Smooth muscle cell of the brain vasculature (primary cell): ENCODE measurements at places on chromosomes 1 and 21.

GRCh38 chr21:33856893-33857527 is 58.6 kb downstream of the ATP5PO start:
- DNase-seq: no peak

- no peak for DNase-seq
These were observed 189.0 kb upstream of the ZRANB2 start for GRCh38 chr1:71269818-71270217.

DNA sequence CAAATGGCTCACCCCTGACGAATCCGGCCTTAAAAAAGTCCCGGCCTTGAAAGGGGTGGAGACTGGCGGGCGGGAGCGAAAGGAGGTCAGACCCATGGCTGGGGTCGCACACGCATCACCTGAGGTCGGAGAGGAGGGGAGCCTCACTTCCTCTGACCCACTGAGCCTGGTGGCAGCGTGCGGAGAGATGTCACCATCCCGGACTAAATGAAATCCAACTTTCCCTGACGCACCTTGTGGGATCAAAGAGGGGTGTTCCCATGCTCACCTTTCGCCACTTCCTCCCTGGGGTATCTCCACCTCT is 709 bp upstream of the SLC41A1 start:
- DNase-seq: no peak

- DNase-seq: no peak
These were observed 44.9 kb downstream of the SEC16B start for GRCh38 chr1:177925006-177925405.

- DNase-seq: no peak
These were observed 94.5 kb downstream of the PRDM2 start for GRCh38 chr1:13794231-13795187.

DNA sequence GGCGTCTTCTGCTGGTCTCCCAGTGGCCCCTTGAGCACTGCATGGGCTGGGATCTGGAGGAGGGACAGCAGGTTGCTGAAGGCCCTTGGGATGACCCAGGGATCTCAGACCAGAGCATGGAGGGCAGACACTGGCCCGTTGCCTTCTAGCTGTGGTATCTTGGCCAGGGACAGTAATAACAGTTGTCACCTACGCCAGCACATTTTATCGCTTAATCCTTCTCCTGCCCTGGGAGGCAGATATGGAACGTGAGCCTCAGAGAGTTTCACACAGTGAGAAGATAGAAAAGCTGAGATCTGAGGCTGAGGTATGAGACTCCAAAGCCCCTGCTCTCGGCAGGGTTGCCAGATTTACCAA is 40.1 kb upstream of the RD3 start:
- DNase-seq: no peak

- no peak for DNase-seq
These were observed 176.0 kb downstream of the RERE start for GRCh38 chr1:8641377-8641997.

GRCh38 chr1:230288641-230289349 is 137.3 kb downstream of the PGBD5 start:
- DNase-seq: no peak

DNA sequence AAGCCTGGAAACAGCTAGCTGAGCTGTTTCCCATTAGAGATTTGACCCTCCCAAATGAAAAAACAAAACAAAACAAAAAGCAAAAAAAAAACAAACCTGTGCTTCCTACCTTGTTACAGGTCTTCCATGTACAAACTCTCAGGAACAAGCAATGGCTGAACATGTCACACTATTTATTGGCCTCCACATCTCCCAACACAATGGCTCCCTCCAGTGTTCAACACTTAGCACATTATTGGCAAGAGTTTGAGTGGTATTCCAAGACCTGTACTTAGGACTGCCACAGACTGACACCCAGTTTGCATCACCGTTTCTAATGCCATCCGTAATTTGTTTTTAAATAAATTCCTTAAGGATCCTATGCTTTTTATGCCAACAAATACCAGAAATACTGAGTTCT is 195.0 kb upstream of the OLFM3 start:
- DNase-seq: no peak

GRCh38 chr21:38850277-38850951 is 44.7 kb downstream of the ETS2 start:
- no peak for DNase-seq

DNA sequence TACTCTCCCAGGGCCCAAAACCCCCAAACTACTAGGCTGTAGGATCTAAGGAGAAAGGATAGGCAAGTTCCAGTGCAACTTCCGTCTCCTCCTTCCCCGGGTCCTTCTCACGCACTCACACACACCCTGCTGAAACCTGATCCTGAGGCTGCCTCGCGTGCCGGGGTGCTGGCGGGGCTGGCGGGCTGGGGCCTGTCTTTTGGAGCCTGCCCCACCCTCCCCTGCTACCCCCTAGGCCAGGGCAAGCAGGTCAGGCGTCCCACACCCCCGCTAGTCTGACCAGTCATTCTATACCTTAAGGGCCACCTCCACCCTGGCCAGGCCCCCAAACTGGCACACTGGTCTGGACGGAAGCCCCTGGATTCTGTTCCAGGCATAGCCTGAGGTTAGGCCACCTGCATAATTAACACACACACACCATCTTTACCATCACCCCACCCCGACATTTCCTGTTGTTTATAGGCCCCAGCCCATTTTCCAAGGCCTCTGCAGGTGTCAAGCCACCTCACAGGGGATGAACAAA is 48.3 kb upstream of the ARTN start:
- DNase-seq: no peak

- no peak for DNase-seq
These were observed 687.0 kb upstream of the ADGRL2 start for GRCh38 chr1:81113688-81114087.

DNA sequence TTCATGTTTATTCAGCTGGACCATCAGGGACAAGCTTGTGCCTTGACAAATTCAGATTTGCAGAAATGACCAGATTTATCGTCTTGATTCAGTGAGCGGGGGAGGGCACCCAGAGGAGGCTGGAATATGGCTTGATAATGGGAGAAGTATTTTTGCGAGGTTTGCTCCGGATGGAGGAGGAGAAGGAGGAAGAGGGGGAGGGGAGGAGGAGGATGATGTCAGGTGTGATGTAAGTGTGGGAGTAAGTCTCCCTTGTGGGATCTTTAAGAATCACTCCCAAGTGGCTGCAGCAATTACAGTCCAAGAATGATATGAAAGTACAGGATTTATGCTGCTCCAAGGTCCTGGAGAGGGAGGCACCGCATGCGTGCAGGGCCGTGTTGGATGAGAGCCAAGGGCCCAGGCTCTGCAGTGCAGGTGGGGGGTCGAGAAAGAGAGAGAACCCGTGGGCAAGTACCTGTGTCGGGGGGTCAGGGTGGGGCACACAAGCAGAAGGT is 5.6 kb upstream of the ZNF496 start:
- no peak for DNase-seq

DNA sequence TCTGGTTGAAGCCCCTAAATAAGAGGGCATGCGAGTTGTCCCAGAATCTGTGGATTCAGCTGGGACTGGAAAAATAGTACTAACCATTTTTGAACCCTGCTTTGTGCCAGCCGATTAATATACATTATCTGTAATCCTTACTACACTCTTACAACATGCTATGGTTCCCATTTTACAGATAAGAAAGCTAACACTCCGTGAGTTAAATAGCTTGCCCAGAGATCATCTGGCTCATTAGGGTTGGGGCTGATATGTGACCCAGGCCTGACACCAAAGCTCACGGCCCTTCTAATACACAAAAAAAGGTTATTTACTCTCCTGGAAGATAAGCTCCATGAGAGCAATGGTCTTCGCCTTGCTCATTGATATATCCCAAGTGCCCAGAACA is 14.9 kb downstream of the ATP2B4 start:
- DNase-seq: no peak

GRCh38 chr1:97170300-97170699 is 448.7 kb downstream of the PTBP2 start:
- DNase-seq: no peak

DNA sequence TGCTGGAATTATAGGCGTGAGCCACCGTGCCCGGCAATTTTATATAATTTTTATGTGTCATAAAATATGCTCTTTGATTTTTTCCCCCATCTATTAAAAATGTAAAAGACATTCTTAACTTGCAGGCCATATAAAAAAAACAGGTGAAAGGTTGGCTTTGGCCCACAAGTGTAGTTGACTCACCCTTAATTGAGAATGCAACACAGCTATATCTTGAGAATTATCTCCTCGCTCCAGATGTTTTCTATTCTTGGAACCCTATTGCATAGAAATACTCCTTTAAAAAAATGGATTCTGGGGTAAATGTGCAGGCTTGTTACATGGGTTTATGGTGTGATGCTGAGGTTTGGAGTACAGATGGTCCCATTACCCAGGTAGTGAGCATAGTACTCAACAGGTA is 112.0 kb downstream of the ST3GAL3 start:
- DNase-seq: no peak

DNA sequence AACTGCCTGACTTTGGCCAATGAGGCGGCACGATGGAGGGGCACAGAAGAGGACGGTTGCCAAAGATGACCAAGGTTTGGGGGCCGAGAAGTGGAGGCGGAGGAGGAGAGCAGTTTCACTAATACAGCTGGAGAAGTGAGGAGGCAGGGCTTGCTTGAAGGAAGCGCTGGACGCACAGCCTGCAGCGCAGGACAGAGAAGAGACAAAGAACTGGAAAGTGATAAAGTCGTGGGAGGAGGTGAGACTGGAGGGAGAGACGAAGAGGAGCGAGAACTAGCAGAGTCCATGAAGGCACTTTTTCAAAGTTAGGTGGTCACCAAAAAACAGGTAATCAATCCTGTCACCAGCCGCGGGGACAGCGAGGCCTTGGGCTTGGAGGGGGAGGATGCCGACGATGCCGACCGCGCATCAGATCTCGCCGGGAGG is 771 bp downstream of the PACC1 start:
- DNase-seq: no peak

GRCh38 chr1:54324251-54325140 is 81.7 kb downstream of the SSBP3 start:
- no peak for DNase-seq

DNA sequence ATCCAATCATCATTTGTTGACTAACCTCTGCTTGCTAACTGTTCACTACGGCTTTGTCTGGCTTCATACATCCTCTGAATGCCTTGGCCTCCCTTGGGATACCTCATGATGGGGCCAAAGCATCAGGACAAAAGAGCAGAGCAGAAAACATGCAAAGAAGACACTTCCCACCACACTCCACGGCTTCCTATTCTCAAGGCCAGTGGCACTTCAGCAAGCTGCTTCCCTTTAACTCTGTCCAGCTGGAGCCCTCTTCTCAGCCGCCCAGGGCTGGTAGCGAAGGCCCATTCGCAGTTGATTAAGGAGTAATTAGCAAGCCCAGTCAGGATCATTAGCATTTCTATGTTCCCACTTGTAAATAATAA is 224.3 kb upstream of the FGGY start:
- DNase-seq: no peak

GRCh38 chr1:213438339-213438738 is 387.3 kb downstream of the RPS6KC1 start:
- DNase-seq: no peak

DNA sequence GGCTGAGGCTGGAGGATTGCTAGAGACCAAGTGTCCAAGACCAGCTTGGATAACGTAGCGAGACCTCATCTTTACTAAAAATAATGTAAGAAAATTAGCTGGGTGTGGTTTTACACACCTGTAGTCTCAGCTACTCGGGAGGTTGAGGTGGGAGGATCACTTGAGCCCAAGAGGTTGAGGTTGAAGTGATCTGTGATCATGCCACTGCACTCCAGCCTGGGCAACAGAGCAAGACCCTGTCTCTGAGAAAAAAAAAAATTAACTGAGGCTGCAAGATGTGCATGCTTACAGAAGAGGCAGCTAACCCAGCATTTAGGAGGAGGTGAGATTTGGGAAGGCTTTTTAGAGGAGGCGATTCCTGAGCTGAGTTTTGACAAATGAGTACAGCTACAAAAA is 9.5 kb downstream of the AK4 start:
- no peak for DNase-seq

- DNase-seq: no peak
These were observed 74.5 kb downstream of the ENAH start for GRCh38 chr1:225578251-225578977.

GRCh38 chr1:224170748-224171478 is 12.1 kb upstream of the DEGS1 start:
- no peak for DNase-seq

GRCh38 chr21:17679002-17679600 is 66.4 kb upstream of the BTG3 start:
- DNase-seq: peak; percentile 15

- DNase-seq: no peak
These were observed 283.3 kb downstream of the DUSP10 start for GRCh38 chr1:221458447-221459156.

- no peak for DNase-seq
These were observed 473.5 kb upstream of the ADGRL2 start for GRCh38 chr1:81327103-81327710.

DNA sequence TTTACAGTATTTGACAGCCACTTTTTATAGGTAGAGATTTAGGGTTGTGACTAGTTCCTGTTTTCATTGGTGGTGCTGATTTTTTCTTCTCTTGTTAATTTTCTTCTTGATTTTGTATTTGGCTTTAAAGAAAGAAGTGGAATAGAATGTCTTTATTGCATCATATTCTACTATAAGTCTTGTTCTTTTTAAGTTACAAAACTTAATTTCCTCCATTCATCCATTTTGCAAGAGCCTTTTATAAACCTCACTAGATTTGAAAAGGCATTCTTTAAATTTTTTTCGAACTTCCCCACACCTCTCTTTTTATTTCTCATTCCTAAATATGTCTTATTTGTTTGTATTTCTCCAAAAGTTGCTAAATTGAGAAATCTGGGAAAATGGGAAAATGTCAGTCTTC is 1368.6 kb upstream of the ADGRL4 start:
- no peak for DNase-seq

GRCh38 chr21:28280611-28281010 is 712.1 kb downstream of the LTN1 start:
- DNase-seq: no peak

DNA sequence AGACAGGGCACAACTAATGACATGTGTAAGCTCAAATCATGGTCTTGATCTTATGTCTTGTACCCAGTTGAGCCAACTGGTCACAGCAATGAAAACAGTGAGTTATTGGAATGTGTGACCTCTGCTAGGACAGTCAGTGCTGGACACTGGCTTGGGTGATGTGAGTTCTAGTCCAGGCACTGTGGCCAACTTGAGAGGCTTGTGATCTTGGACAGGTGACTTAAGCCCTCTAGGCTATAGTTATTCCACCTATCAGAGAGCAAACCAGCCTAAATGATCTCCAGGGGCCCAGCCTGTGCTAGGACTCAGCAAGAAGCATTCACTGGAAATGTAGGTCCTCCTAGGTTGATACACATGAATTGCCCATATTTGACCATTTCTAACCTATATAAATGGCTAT is 1.1 kb downstream of the KCNE2 start:
- no peak for DNase-seq

GRCh38 chr1:87765681-87766070 is 437.0 kb downstream of the LMO4 start:
- no peak for DNase-seq
